Articular chondrocyte of knee joint (primary cell): ENCODE measurements at places on chromosomes 2 and 18. TPM values are rescaled to one million over a fixed set of nuclear protein-coding genes. Genes with fewer than 3 reads are reported as not detected.

Gene ANKRD36
- total RNA-seq = 38.7 and 52.5 TPM in 2 replicates

Gene RPIA
- total RNA-seq = 5.5 and 5.8 TPM in 2 replicates

Gene DNAH7
- total RNA-seq = 2.7 and 5.2 TPM in 2 replicates

Gene OXER1
- total RNA-seq = 0.13 and 0.65 TPM in 2 replicates

Gene EMX1
- total RNA-seq = not detected in 2 replicates

Gene ASTL
- total RNA-seq = not detected in 2 replicates

Gene ABCG5
- not detected in 2 replicates for total RNA-seq

Gene HOXD9
- total RNA-seq = 2.9 and 4.3 TPM in 2 replicates

Gene SDC1
- total RNA-seq = 22.5 and 27.3 TPM in 2 replicates

Gene PROKR1
- 0.11 TPM in 1 of 2 replicates, not detected in the other for total RNA-seq

Gene LBX2
- total RNA-seq = 2.2 and 3.3 TPM in 2 replicates

Gene FLACC1
- 2.5 and 2.9 TPM in 2 replicates for total RNA-seq

Gene SLC23A3
- total RNA-seq = 1.8 and 2.2 TPM in 2 replicates

Gene CNTNAP5
- total RNA-seq = not detected in 2 replicates

Gene ZNF521
- total RNA-seq = 135 and 174 TPM in 2 replicates

Gene PSMG2
- total RNA-seq = 109 and 114 TPM in 2 replicates

Gene FOXD4L1
- total RNA-seq = 0.11 and 0.26 TPM in 2 replicates

Gene MAIP1
- 17.3 and 21.4 TPM in 2 replicates for total RNA-seq

Gene ABCA12
- under 0.01 and 0.11 TPM in 2 replicates for total RNA-seq

Gene CFAP221
- total RNA-seq = 12.2 and 12.9 TPM in 2 replicates

Gene ATIC
- 13.3 and 18.8 TPM in 2 replicates for total RNA-seq

Gene MXD1
- 7.7 and 9.3 TPM in 2 replicates for total RNA-seq

Gene SELENOI
- 15.4 and 19.6 TPM in 2 replicates for total RNA-seq

Gene FOXI3
- not detected in 2 replicates for total RNA-seq

Gene ANKRD53
- total RNA-seq = 0.39 and 0.65 TPM in 2 replicates

Gene NOSTRIN
- total RNA-seq = 1.4 and 1.5 TPM in 2 replicates

Gene FAM237A
- total RNA-seq = not detected in 2 replicates

Gene C2orf15
- 0.11 and 0.13 TPM in 2 replicates for total RNA-seq

Gene ALK
- total RNA-seq = not detected in 2 replicates

Gene OTOS
- total RNA-seq = not detected in 2 replicates

Gene TCF7L1
- 6.1 and 6.9 TPM in 2 replicates for total RNA-seq

Gene CHRNG
- not detected in 2 replicates for total RNA-seq

Gene SLC8A1
- 123 and 139 TPM in 2 replicates for total RNA-seq

Gene DYSF
- total RNA-seq = 0.78 and 2.3 TPM in 2 replicates

Gene GKN2
- total RNA-seq = not detected in 2 replicates

Gene EPHA4
- total RNA-seq = 24.6 and 36.0 TPM in 2 replicates

Gene GRB14
- 0.52 and 0.97 TPM in 2 replicates for total RNA-seq

Gene ROCK2
- total RNA-seq = 82.8 and 106 TPM in 2 replicates

Gene MORN2
- 26.3 and 30.2 TPM in 2 replicates for total RNA-seq

Gene UGT1A7
- total RNA-seq = not detected in 2 replicates

Gene ING5
- total RNA-seq = 11.8 and 13.1 TPM in 2 replicates

Gene CDK15
- total RNA-seq = 0.11 and 0.13 TPM in 2 replicates

Gene SH3RF3
- total RNA-seq = 8.2 and 10.8 TPM in 2 replicates

Gene SRD5A2
- not detected in 2 replicates for total RNA-seq

Gene NT5DC4
- not detected in 2 replicates for total RNA-seq

Gene LRATD1
- under 0.01 and 0.76 TPM in 2 replicates for total RNA-seq

Gene PTPN2
- 47.1 and 61.5 TPM in 2 replicates for total RNA-seq

Gene IWS1
- 39.1 and 40.0 TPM in 2 replicates for total RNA-seq

Gene LCT
- total RNA-seq = 0.22 and 0.26 TPM in 2 replicates

Gene RGPD3
- total RNA-seq = 0.65 and 1.2 TPM in 2 replicates

Gene POTEE
- not detected in 2 replicates for total RNA-seq

Gene BMP10
- not detected in 2 replicates for total RNA-seq

Gene PUM2
- 45.1 and 54.3 TPM in 2 replicates for total RNA-seq

Gene SLC9A2
- total RNA-seq = under 0.01 TPM in 1 of 2 replicates, not detected in the other

Gene ZEB2
- 124 and 139 TPM in 2 replicates for total RNA-seq

Gene CHRNA1
- under 0.01 TPM in 1 of 2 replicates, not detected in the other for total RNA-seq

Gene DRC1
- total RNA-seq = 0.39 and 0.65 TPM in 2 replicates

Gene ST6GAL2
- 0.13 and 0.32 TPM in 2 replicates for total RNA-seq
